ENCODE measurements at places on chromosomes 2 and 18.

DNA sequence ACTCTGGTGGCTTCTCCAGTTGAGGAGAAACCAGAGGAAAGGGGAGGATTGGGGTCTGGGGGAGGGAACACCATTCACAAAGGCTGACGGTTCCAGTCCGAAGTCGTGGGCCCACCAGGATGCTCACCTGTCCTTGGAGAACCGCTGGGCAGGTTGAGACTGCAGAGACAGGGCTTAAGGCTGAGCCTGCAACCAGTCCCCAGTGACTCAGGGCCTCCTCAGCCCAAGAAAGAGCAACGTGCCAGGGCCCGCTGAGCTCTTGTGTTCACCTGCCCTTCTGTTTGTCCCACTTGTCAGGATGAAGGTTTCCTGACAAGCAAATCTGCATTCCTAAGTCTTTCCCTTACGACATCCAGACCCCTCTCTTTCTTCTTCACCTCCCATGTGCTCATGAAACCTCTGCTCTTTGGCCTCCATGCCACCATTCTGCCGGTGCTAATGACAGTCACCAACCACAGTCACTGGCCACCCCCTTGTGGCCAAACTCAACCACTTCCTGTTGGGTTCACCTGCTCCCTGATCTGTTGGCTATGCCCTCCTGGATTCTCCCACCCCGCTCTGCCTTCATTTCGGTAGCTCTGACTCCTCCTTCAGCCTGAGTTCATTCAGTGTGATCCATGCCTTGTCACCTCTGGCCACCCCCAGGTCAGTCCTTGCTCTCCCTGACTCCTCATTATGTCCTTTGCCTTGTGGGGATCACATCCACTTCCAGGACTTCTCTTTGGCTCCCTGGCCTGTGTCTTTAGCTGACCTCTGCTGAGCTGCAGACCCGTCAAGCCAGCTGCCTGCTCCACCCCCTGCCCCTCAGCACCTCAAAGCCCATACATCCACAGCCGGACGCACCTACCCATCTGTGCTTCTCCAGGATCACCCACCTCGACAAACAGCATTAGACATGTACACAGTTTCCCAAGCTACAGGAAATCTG, 17.6 kb downstream of the EMX1 start:
- DNase-seq, result peak; percentile 43

DNA sequence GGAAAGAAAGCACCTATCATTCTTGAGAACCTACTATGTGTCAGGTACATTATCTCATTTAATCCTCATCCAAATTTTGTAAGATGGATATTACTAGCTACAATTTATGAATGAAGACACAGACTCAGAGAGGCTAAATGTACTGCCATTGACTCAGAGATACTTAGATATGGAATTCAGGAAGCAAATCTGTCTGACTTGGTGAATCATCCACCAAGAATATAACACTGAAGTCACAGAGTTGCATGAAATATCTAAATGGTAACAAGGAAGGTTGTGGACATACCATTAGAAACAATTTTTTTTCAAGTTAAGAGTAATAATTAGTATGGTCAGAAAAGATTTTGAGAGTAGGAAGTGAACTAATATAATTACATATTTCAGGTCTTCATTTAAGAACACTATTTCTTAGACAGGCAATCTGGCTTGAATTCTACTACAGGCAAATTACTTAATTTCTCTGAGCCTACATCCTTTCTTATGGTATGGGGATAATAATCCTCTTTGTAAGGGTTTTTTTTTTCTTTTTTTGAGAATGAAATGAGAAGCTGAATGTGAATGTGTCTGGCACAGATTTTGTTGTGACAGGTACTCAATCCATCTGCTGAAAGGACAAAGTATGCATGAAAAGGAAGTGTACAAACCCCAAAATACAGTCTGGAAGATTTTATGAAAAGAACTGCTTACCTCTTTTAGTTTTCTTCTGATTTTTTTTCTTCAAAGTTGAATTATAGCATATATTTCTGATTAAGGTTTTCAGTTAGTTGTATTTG, 14.8 kb upstream of the C2orf66 start:
- no peak for DNase-seq

DNA sequence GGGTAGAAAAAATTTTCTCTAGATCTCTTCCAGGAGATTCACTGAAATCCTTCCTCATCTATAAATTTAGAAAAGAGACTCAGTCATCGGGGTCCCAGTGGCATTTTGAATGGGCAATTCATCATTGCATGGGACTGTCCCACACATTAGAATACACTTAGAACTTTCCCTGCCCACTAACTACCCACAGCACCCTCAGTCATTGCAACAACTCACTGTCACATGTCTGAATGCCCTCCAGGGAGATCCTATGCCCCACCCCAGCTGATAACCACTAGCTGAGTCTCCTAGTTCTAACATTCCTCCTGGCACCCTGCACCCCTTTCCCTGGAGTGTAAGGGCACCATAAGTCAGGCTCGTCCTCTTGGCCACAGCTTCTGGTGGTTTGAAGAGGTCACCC, 89.6 kb downstream of the INSIG2 start:
- no peak for DNase-seq

- no peak for DNase-seq
These were observed 97.6 kb downstream of the NDUFA10 start for GRCh38 chr2:239927424-239927981.

- no peak for DNase-seq
These were observed 154.7 kb downstream of the SOX11 start for GRCh38 chr2:5846881-5847280.

DNA sequence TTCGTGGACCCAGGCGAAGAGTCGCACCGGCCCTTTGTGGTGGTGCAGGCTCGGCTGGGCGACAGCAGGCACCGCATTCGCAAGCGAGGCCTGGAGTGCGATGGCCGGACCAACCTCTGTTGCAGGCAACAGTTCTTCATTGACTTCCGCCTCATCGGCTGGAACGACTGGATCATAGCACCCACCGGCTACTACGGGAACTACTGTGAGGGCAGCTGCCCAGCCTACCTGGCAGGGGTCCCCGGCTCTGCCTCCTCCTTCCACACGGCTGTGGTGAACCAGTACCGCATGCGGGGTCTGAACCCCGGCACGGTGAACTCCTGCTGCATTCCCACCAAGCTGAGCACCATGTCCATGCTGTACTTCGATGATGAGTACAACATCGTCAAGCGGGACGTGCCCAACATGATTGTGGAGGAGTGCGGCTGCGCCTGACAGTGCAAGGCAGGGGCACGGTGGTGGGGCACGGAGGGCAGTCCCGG, 3.5 kb downstream of the INHBB start:
- DNase-seq, result no peak
